Activated naive CD4-positive, alpha-beta T cell treated with anti-CD3 and anti-CD28 coated beads, Interleukin-2, amount 10 ng/mL, durations not matched to agents 7 days and 5 days (primary cell): ENCODE measurements at places on chromosomes 6 and 20.

DNA sequence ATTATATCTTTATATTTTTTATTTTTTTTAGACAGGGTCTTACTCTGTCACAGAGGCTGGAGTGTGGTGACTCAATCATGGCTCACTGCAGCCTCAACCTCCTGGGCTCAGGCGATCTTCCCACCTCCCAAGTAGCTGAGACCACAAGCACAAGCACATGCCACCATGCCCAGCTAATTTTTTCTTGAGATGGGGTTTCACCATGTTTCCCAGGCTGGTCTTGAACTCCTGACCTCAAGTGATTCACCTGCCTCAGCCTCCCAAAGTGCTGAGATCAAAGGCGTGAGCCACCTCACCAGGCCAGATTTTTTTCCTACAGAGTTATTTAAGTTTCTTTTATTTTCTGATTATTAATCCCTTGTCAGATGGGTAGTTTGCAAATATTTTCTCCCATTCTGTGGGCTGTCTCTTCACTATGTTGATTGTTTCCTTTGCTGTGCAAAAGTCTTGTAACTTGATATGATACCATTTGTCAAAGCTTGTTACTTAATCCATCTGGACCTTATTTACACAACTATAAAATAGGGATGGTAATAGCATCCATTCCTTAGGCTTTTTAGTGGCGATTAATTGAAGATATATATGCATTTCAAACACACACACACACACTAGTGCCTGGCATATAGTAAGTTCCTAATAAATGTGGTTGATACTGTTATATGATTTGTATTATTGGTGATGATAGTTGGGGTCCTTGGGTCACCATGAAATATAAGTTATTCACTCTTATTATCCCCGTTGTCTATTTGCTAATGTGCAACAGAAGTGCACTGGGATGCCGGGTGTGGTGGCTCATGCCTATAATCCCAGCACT, 187.1 kb downstream of the BCAS1 start:
- DNase-seq = no peak

DNA sequence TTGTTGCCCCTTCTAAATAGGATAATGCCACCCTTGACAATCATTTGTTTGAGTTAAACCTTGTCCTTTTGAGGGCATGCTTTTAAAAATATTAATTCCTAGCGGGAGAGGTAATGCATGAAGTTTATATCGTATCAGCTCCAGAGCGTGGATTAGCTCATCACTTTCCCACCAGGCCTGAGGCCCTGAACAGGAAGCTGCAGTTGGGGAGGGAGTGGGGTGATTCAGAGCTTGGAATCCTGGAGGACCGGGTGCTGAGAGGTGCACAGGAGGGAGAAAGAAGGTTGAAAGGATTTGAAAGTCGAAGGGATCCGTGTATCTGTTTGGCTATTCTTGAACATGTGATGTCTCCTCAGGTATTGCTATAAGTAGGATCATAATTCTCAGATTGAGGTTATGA, 25.0 kb downstream of the ZDHHC14 start:
- no peak for DNase-seq

DNA sequence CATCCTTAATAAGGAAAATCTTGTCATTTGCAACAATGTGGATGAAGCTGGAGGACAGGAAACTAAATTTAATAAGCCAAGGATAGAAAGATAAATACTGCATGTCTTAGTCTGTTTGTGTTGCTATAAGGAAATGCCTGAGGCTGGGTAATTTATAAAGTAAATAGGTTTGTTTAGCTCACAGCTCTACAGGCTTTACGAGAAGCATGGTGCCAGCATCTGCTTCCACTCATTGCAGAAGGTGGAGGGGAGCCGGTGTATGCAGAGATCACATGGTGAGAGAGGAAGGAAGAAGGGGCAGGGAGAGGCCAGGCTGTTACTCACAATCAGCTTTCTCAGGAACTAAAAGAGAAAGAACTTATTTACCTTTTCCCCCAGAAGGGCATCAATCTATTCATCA, 118.9 kb upstream of the SMLR1 start:
- DNase-seq = peak; percentile 23

- DNase-seq = no peak
Observed at GRCh38 chr6:131036601-131037000, 26.4 kb downstream of the EPB41L2 start.

DNA sequence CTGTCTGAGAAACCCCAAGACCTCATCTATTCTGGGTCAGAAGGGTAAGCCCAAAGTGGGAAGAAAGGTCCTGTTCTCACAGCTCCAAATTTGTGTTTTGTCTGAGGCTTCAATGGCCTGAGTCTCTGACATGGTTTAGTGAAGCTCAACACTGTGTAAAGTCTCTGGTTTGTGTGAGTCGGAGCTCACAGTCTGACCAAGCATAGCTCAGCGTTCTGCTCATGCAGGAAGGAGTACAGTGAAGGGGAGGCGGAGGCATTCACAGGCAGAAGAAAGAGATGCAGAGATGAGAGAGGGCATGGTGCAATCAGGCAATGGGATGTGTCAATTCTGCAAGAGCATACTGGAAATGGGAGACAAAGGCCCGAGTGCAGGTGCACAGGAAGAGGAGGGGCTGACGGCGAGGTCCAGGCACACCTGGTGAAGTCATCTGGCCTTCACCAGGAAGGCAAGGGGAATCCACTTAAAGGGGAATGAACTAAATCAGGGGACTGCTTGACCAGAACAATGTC, 463.0 kb upstream of the AGPAT4 start:
- DNase-seq = no peak

DNA sequence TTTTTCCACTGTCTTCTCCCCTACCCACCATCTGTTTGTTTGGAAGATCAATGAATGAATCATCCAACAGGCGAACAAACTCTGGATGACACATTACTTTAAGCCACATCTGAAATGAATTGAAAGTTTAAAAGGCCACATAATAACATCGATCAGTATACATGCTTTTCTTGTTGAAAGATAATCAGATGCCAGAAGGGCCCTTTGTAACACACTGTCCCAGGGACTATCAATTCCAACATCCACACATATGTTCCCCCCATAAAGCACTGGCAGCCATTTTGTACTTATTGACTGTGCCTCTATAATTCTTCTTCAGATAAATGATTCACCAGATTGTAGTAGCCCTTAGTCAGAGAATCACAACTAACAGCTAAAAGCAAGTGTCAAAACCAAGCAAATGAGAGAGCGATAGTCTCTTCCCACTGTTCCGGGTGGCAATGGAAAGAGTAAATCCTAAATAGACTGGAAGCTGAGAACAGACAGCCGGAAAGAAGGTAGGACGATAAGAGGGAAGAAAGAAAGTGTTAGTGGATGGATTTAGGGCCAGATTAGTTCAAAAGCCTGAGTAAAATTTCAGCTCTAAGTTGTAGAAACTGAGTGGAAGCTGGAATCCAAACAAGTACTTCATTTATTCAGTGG, 184.9 kb upstream of the TENT5A start:
- no peak for DNase-seq

DNA sequence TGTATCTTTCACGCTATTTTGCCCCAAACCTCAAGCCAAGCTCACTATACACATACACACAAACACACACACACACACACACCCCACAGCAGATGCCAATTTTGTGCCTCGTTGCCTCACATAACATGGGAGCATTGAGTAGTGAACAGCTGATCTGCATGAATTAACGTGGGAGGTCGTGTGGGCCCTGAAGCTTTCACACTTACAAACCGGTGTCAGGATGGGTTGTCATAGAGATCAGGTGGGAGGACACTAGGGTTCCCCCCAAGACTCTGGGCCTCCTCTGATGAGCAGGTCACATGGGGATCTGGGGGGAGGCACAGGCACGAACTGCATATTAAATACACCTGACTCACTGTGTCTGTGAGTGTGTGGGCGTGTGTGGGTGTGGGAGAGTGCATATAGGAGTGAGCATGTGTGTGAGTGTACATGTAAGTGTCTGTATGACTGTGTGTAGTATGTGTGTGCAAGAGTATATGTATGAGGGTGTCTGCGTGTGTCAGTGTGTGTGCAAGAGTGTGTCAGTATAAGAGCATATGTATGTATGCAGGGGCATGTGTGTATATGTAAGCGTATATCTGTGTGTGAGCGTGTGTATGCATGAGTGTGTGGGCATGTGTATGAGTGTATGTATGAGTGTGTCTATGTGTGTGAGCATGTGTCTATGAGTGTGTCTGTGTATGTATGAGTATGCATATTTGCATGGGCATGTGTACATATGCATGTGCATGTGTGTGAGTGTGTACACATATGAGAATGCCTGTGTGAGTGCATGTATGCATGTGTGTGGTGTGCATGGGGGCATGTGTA, 370.4 kb downstream of the PREX1 start:
- no peak for DNase-seq
